ENCODE measurements at places on chromosomes 5 and 9. TPM values are rescaled to one million over a fixed set of nuclear protein-coding genes. Genes with fewer than 3 reads are reported as not detected.

DNA sequence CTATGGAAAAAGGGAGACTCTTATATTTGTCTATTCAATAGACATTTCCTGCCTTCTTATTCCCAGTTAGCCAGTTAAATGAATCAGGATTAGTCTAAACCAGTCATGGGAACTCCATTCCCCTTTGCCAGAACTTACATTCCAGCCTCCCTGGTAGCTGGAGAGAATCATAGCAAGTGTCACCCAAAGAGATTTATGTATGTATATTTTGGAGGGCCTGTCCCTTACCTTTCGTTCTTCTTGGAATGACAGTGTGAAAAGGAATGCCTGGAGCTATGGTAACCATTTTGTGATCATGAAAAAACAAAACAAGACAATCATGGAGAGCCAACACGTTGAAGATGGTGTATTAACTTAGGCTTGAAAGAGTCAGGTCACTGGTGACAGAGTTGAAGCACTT lies 627.7 kb downstream of the CCDC171 start:
- no peak for DNase-seq

- no peak for DNase-seq
Measured at GRCh38 chr5:101160002-101160401, 256.9 kb upstream of the ST8SIA4 start.

DNA sequence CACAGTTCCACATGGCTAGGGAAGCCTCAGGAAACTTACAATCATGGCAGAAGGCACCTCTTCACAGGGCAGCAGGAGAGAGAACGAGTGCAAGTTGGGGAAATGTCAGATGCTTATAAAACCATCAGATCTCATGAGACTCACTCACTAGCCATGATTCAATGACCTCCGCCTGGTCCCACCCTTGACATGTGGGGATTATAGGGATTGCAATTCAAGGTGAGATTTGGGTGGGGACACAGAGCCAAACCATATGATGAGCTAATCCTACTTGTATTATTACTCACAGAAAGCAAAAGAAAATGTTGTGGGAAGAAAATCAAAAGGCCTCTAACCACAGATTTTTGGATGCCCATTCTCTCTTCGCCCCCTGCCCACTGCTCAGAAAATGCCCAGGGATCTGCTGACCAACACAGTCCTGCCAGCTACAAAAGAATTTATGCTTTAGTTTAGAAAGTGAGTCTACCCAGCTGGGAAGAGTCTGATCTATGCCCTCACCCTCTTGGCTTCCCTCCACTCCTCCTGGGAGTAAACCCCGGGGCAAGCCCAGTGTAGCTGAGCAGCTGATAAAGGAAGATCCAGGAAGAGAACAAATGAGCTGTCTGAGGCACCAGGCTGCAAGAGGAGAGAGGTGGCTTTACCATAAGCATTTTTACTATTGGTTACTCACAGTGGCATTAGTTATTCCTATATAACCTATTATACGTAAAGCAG lies 53.1 kb downstream of the RNF130 start:
- no peak for DNase-seq

GRCh38 chr9:81827616-81828296 lies 100.5 kb upstream of the SPATA31D4 start:
- DNase-seq, result no peak

- no peak for DNase-seq
Measured at GRCh38 chr5:13303445-13303844, 641.0 kb downstream of the DNAH5 start.

GRCh38 chr5:157475432-157475831 lies 15.4 kb downstream of the NIPAL4 start:
- DNase-seq, result no peak

DNA sequence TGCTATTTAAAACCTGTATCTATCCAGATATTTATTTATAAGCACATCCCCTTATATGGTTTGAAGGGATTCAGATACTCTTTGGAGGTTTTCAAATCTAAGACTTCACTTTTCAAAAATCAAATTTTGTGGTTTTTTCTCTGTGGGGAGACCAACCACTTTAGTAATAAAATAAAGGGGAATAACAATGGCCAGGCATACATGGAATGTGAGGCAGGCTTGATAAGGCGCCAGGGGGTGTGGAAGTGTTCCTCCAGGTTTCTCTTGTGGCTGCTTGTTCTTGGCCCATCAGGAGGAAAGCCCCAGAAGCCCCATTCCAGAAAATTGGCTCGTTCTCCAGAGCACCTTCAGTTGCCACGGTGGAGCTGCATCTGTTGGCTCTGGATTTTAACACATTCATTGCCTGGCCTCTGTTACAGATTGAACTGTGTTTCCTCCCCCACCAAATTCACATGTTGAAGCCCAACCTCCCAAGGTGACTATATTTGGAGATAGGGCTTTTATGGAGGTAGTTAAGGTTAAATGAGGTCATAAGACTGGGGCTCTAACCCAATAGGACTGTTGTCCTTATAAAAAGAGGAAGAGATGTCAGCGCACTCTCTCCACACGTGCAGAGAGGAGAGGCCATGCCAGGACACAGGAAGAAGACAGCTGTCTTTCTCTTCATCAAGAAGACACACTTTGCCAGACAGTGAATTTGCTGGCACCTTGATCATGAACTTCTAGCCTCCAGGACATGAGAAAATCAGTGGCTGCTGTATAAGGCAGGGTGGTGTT lies 195.9 kb downstream of the TMEM38B start:
- DNase-seq, result no peak

- DNase-seq, result no peak
Measured at GRCh38 chr5:79509244-79509885, 4.6 kb downstream of the HOMER1 start.

DNA sequence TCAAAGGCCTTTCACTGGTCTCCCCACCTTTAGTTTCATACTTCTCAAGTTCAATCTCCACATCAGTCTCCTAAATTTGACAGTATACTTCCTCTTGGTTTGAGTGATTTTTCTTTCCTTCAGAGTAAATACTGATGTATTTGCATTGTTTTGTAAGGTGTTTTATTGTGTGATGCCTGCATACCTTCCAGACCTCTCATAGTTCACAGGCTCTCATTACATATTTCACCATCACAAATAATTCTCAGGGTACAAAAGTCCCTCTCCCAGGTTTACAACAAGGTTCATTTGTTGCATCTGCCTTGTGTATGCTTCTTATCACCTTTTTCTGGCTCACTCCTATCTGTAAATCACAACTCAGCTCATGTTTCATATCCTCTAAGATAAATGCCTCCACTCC lies 22.2 kb upstream of the TUSC1 start:
- no peak for DNase-seq

GRCh38 chr5:139951296-139951924 lies 91.7 kb downstream of the NRG2 start:
- no peak for DNase-seq

GRCh38 chr9:121610638-121610953 lies 40.8 kb upstream of the DAB2IP start:
- DNase-seq, result no peak

DNA sequence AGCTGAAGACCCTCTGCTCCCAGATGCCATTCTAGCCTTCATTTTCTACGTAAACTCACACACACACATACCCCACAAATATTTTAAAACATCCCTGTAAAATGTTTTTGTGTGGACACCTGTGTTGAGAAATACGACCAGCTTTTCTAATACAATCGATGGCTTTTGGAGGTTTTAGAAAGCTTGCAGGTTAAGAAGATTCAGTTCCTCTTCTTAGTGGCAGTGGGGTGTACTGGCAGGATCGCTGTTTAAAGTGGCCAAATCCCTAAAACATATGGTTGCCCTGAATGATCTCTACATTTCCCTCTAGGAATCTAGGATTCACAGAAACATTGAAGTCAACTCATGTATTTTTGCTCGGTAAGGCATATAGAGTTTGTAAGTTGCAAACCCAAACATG lies 236.3 kb downstream of the NSG2 start:
- DNase-seq, result no peak

DNA sequence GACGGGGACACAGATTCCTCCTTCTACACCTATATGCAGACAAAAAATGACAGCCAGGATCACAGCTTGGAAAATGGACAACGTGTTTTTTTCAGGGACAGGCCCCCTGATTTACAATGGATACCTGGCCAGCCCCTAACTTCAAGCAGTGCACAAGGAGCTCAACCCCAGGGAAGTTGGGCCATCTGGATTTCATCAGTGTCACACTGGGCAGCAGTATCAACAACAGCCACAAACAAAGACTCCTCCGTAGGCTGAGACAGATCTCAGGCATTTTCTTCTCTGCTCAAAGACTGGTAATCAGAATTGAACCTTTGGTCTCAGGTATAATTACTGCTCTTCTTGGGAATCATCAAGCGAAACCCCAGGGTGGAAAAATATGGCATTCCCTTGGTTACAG lies 374.0 kb downstream of the ZNF608 start:
- no peak for DNase-seq

- no peak for DNase-seq
Measured at GRCh38 chr5:79173626-79174025, 62.0 kb downstream of the BHMT start.

DNA sequence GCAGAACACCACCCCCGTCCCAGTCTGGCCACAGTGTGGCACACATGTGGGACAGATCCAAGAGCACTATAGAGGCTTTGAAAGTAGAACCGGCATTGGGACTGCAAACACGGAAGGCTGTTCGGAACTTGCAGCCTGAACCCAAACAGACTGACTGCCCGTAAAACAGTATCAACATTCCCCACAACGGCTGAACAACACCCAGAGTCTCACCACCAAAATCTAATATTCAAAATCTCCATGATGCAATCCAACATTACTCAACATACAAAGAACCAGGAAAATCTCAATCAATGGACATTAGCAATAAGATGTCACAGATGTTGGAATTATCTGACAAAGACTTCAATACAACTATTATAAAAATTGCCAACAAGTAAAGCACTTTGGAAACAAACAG lies 82.3 kb downstream of the ROR2 start:
- no peak for DNase-seq

Gene MEIKIN
- not detected for total RNA-seq

Gene PCDHA1
- not detected for total RNA-seq

Gene EGFL7
- not detected for total RNA-seq

Gene NFIB
- total RNA-seq, result 1.0 TPM

Gene SH3PXD2B
- total RNA-seq, result 0.15 TPM

Measured in Karpas-422 (cell line).